Activated CD4-positive, alpha-beta memory T cell treated with anti-CD3 and anti-CD28 coated beads for 36 hours (primary cell): ENCODE measurements at places on chromosomes 4 and X.
A peak's percentile ranks its signal among the peaks of the same experiment; 100 is the strongest.

GRCh38 chr4:74066232-74066631 is 27.7 kb upstream of the CXCL3 start:
- DNase-seq = no peak

DNA sequence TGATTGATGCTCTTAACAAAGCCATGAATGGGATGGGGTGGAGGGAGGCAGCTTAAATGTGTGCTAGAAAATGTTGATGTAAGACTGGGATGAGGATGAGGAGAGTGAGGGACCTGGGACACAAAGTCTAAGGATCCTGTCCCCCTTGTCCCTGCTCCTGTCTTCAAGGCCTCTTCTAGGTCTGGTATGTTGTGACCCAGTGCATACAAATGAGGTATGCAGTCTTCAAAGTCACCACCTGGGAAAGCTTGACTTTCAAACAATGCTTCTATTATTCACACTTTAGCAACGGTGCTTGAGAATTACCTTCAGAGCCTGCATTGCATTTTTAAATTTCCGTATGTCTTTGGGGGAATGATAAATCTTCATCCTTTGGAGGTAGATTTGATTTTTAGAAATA is 88.4 kb upstream of the SLC34A2 start:
- DNase-seq = no peak

- DNase-seq = no peak
Observed at GRCh38 chr4:118587946-118588345, 97.2 kb upstream of the METTL14 start.

- no peak for DNase-seq
Observed at GRCh38 chr4:41028392-41029076, 185.8 kb downstream of the APBB2 start.

DNA sequence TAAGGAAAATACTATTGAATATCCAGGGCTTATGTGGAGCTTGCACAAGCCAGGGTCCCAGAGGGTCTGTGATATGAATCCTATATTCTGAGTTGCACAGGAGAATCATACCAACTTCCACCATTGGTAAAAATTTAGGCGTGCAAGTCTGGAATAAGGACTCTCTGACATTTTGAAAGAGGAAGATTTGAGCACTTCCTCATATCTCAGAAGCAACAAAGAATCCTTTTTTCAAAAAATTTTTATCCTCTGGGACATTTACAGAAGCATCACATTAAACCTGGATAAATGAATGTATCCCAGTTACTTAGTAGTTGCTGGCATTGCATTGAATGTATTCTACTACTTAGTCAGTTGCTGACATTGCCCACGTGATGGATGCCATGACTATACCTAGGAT is 24.2 kb upstream of the CAMK2D start:
- no peak for DNase-seq

DNA sequence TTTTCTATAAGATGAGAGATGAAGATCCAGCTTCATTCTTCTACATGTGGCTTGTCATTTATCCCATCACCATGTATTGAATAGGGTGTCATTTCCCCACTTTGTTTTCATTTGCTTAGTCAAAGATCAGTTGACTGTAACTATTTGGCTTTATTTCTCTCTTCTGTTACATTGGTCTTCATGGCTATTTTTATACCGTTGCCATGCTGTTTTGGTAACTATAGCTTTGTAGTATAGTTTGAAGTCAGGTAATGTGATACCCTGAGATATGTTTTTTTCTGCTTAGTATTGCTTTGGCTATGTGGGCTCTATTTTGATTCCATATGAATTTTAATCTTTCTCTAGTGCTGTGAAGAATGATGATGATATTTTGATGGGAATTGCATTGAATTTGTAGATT is 514.3 kb downstream of the GBA3 start:
- DNase-seq = no peak

DNA sequence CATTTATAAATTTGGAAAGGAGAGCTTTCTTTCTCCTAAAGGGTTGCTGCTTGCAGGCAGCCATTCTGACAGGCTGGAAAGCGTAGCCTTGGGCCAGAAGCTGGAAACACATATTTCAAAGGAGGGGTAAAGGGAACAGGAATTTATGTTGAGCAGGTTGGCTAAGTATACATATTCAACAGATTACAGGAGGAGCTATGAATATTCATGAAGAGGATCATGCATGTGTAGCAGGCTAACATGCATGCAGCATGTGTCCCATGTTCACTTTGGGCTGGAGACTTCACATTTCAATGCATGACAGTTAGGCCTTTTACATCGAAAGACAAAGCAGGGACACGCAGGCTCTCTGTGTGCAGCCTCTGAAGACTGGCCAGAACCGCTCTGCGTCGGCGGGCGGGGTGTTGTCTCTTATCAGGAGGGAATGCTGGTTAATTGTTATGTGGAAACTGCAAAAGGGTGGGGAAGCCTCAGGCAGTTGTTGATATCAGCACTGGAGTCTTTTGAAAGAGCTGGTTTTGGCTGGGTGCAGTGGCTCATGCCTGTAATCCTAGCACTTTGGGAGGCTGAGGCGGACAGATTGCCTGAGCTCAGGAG is 31.5 kb downstream of the CASP3 start:
- no peak for DNase-seq

- DNase-seq = peak; percentile 71
Observed at GRCh38 chr4:40672528-40673522, 43.2 kb upstream of the RBM47 start.

- DNase-seq = no peak
Observed at GRCh38 chr4:73998040-73999011, at the start of gene CXCL5. Gene CXCL5 (minus strand): TSS chr4:73998677. CDS start chr4:73998581, 96 bp downstream.

GRCh38 chr4:47075262-47075661 is 43.9 kb downstream of the GABRB1 start:
- no peak for DNase-seq

- peak; percentile 51 for DNase-seq
Observed at GRCh38 chr4:102564399-102565059, 63.4 kb downstream of the NFKB1 start.

- DNase-seq = no peak
Observed at GRCh38 chrX:108186811-108187210, 95.2 kb downstream of the ATG4A start.

DNA sequence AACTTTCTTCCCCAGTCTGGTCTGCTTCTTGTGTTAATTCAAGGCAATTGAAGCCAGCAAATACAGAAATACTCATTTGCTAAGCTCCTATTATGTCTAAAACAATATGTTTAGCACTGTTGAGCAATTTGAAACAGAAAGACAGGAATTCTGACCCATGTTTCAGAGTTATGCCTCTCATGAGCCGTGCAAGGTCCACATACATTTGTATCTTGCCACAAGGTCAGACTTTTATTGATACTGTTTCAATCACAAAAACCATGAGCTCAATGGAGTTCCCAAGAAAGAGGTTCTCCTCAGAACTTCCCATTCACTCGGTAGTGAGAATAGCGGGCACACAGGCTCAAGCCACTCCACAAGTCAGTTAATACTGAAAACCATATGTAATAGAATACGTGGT is 47.6 kb upstream of the SPRY1 start:
- DNase-seq = no peak
